ENCODE measurements at places on chromosomes 12 and 14.

DNA sequence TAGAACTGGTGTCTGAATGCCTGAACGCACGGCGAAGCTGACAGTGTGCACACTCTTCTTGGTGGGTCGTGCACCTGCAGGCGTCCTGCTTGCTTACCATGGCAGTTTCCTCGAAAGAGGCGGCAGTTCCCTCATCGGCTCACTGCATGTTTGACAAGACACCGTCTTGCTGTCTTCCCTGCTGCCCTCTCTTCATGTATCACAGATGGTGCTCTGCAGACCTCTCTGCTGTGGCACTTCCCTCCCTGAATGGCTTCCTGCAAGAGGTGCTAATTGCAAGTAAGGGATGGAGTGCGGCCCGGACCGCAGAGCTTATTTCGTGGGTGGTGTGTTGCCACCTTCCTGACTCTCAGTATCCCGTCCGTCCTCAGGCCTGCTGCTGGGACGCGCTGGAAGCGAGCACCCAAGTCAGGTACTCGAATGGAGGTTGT is 156.7 kb upstream of the RTL1 start:
- DNase-seq = no peak

- no peak for DNase-seq
These were observed 253.1 kb downstream of the ANO2 start for GRCh38 chr12:5691943-5692342.

GRCh38 chr14:94682061-94682516 is 69.9 kb downstream of the SERPINA3 start:
- DNase-seq = no peak

GRCh38 chr12:105158876-105159275 is 51.3 kb downstream of the WASHC4 start:
- DNase-seq = no peak

DNA sequence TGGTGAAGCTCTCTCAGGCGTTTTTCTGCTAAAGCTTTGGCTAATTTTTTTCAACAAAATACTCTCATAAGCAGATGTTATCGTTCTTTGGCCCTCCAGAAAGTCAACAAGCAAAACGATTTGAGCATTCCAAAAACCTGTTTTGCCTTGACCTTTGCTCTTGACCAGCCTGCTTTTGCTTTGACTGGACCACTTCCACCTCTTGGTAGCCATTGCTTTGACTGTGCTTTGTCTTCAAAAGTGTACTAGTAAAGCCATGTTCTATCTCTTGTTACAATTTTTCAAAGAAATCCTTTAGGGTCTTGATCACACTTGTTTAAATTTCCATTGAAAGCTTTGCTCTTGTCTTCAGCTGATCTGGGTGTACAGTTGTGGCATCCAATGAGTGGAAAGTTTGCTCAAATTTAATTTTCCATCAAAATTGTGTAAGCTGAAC is 10.7 kb upstream of the ARID4A start:
- DNase-seq = no peak

GRCh38 chr12:101637936-101638335 is 43.2 kb downstream of the MYBPC1 start:
- DNase-seq = no peak

- DNase-seq = no peak
These were observed 183.8 kb upstream of the ATP2B1 start for GRCh38 chr12:89892436-89892835.

DNA sequence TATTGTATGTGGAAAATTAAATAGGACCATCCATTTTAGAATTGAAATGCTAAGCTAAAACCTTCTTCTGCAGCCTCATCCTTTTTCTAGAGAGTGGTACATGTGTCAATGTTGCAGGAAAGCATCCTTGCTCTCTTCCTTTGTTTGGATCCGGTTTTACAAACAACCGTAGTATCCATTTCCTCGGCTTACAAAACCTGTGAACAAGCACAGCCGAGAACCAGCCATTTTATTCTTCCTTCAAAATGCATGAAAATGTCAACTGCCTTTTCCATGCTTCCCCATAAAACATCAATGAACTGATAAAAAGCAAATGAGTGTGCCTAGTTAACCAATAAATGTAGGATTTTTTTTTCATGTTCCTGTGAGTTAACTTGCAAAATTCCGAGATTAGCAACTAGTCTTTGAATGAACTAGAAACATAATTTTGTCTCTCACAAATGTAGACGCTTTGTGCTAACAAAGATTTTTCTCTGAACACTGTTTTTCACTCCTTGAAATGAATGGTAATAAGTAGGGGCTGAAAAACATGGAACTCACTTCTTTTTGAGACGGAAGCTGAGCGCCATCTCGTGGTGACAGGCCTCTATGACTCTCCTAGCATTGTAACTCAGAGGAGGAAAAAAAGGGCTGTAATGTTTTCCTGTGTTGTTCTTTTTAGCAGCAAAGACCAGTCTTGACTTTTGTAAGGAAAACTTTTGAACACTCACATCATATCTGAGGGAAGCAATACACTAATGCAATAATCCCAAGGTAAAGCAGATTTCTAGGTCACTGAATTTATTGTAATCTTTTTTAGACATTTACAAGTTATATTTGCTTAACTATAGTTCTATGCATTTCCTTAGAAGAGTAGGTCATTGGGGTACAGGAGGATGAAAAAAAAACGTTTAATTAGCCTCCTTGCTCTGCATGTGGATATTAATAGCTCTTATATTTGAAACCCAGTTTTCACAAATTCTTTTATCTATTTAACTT is 157.4 kb upstream of the FOXG1 start:
- no peak for DNase-seq

DNA sequence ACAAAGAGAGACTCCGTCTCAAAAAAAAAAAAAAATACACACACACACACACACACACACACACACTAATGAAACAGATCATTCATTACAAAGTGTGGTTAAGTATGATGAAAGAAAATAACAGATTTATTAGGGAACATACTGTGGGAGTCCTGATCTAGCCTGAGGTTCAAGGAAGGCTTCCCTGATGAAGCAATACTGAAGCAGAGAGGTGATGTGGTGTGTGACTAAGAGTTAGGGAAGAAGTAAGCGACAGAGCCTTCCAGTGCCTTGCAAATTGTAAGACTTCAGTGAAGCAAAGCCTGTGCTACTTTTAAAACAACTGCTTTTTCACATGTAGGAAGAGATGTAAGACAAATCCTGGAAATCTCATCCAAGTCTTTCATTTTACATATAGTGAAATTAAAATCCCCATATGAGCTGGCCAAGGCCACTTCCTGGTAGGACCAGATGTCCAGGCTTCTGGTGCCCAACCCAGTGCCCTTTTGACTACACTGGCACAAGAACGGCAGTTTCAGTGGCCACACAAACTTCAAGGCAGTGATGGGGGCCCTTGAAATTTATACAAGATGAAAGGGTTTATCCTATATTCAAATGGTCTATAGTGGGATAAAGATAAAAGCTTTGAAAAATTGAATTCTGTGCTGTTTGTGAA is 86.2 kb downstream of the STON2 start:
- no peak for DNase-seq

DNA sequence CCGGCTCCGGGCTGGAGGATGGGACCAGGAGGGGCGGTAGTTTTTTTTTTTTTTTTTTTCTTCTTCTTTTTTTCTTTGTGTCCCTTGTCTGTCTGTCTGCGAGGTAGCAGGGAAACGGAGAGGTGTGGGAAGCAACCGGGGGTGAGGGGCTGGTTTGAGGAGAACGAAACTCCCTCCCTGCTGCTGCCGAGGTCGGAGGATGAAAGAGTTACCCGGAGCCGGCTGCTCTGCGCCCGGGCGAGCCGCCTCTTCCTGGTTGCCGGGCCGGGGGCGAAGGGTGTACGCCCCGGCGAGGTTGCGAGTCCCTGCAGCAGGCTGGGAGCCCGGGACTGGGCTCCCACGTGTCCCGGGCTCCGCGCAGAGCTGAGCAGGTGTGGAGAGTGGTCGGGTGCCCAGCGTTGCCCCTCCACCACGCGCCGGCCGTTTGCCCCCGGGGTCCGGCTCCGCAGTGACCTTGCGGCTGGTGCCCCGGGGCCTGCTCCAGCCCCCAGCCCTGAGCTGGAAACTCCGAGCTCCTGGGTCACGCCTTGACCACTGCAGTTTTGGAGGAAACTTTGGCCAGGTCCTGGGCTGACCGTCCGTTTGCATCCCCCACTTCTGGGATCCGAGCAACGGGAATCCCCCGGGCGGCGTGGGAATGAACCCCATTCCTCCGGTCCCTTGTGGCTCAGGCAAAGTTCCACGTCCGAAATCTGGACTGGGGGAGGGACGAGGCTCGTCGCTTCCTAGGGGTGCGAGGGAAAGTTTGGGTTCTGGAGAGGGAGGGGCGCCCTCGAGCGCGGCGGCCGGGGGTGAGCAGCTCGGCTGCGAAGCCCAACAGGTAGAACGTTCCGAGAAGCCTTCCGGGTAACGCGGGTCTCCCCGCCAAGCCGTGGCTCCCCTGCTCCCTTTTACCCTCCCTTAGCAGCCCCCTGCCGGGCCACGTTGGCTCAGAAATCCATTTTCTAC is 1.3 kb downstream of the CHST11 start:
- no peak for DNase-seq

GRCh38 chr12:52494518-52494917 is 1.5 kb upstream of the KRT6A start:
- DNase-seq = no peak

GRCh38 chr12:19088606-19089005 is 40.9 kb upstream of the PLEKHA5 start:
- no peak for DNase-seq

DNA sequence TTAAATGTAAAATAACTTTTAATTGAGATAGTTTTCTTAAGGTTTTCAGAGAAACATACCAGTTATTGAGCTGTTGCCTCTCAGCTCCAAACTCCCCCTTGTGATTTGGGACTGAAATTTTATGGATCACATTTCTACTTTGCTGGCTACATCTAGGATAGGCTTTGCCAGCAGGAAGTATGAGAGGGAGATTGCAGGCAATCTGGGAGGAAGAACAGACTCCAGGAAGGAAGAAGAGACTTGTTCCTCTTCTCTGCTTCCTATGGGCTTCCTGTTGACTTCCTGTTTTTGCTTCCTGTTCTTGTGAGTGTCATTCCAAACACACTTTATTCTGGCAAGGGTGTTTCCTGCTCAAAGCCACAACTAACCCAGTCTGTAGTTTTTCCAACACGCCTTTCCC is 312.9 kb downstream of the ITPR2 start:
- DNase-seq = no peak

GRCh38 chr14:78425330-78425729 is 255.2 kb downstream of the NRXN3 start:
- no peak for DNase-seq

DNA sequence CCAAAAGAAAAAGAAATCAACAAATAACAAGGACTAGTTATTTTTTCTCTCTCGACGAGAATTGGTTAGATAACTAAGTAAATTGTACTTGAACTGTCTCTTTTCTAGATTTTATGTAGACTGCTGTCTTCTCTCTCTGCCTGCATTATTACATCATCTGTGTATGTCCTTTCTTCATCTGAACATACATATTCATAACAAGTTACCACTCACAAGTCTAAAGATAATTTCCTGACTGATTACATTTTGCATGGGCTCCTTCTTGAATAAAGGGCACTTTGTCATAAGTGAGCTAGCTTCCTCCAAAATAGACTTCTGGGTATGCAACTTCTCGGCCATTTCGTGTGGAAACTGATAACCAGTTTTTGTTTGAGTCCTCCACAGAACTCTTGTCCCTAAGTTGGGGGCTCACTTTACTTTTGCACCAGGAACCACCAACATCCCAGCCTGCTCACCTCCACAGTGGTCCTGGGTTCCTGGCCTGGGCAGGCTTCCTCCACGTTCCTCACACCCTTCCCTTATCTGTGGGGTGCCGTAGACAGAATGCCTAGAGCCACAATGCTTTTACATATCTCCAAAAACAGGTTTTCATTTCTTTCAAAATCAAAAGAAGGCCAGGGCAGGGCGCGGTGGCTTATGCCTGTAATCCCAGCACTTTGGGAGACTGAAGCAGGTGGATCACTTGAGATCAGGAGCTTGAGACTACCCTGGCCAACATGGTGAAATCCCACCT is 6.2 kb upstream of the DDX47 start:
- no peak for DNase-seq

DNA sequence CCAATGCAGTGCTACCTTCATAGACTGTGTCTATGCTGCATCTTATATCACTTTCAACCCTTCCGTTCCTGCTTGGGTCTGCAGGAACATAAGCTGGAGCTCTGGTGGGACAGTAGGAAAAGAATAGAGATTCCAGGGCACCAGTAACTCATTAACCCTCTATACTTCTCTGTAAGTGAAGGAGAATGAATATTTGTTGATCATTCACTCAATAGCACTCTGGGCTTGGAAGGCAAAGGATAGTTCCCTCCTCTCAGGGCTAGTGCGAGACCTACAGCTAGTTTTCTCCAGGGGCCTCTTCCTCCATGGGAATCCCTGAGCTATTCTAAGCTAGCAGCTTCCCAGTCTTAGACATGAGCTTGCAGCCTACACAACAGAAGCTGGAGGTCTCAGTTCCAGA is 84.7 kb downstream of the BMP4 start:
- DNase-seq = no peak

GRCh38 chr12:123499332-123499731 is 34.2 kb downstream of the RILPL1 start:
- no peak for DNase-seq

- no peak for DNase-seq
These were observed 574 bp downstream of the GLRX5 start for GRCh38 chr14:95535226-95536021.

DNA sequence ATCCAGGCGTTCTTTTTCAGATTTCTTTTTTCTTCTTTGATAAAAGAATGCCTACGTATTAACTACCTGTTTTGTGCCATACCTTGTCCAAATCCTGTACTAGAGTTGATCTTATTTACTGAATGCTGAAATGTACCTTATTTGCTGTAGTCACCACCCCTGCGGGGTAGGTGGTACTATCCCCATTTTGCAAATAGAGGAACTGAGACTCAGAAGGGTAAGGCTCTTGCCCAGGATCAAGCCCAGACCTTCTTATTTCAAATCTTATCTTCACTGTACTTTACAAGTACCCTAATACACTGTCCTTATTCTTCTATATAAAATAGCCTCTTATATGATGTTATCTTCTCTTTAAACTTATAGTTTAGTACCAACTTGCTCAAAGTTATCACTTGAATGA is 206.5 kb downstream of the SLC41A2 start:
- no peak for DNase-seq

DNA sequence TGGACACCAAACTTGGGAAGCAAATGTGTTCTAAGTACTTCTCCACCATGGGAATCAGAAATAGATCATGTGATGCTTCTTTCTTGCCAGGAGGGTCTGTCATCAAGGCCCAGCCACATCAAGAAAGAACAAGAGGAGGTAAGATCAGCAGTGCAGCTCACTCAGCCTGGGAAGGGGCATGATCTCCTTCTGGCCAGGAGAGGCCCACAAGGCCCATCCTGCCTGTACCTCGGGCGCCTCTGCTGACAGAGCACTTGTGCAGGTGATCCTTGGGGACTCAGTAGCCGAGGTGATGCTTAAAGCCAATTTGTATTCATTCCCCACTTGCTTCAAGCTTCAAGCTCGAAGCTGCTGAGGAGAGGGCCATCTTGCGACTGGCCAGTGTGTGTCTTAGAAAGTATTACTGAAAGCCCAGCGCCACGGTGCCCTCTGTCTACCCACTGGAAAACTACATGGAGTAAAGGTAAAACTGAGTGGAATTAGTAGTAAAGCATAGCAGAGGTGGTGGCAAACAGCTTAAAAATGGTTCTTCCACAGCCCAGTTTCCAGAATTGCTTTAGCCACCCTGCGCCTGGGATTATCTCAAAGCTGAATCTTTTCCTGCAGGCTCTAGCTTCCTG is 26.2 kb downstream of the RTRAF start:
- no peak for DNase-seq

- DNase-seq = no peak
These were observed 70.3 kb upstream of the PYGL start for GRCh38 chr14:51014625-51015024.
